LNCaP clone FGC (cell line): ENCODE measurements at places on chromosomes 5 and 9.
A peak's percentile ranks its signal among the peaks of the same experiment; 100 is the strongest.

DNA sequence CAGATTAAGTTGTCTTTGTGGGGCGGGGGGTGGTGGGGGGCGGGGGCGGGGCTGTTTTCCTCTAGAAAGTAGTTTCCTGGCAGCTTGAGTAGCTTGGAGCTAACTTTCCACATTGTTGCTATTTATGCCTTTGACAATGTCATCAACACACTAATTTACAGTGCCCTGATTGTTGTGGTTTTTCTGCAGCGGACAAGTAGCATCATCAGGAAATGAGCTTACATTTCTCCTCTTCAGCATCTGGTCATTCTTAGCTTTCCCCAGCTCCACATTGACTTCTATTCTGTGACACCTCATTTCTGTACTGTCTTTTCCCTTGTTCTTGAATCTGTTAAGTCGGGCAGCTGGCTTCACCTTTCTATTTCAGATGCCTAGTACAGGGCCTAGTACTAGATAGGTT lies 112.3 kb upstream of the RAD23B start:
- no peak for DNase-seq

DNA sequence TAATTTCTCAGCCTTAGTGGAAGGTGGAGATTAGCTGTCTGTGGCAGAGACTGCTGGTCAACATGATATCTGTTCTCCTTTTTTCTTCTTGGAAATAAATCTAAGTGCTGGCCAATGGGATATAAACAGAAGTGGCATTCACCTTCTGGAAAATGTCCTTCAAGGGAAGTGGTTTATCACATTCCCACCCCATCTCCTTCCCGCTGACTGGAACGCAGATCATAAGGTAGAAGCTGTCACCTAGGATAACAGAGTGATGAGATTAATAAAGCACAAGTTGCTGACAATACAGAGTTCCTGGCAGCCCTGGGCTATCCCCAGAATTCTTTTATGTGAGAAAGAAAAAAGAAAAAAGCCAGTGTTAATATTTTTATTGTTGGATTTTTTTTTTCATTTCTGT lies 109.7 kb upstream of the OSMR start:
- DNase-seq, result no peak

DNA sequence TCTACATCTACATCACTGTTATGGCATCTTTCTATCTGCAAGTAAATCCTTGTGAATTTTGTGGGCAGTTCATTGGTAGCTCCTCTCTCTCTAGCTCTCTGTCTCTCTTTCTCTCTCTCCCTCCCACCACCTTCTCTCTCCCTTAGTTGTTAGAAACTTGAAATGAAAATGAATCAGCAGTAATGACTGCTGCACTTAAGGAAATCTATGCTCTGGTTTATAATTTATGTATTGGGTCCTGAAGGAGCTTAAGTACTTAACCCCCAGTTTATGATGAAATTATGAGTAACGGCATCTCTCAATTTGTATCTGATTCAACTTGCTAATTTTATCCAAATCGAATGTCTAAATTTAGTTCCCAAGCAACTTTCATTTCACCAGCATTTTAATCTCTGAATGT lies 52.0 kb upstream of the PTGER4 start:
- DNase-seq, result no peak

- no peak for DNase-seq
Measured at GRCh38 chr5:39273314-39273954, 54.1 kb upstream of the FYB1 start.

DNA sequence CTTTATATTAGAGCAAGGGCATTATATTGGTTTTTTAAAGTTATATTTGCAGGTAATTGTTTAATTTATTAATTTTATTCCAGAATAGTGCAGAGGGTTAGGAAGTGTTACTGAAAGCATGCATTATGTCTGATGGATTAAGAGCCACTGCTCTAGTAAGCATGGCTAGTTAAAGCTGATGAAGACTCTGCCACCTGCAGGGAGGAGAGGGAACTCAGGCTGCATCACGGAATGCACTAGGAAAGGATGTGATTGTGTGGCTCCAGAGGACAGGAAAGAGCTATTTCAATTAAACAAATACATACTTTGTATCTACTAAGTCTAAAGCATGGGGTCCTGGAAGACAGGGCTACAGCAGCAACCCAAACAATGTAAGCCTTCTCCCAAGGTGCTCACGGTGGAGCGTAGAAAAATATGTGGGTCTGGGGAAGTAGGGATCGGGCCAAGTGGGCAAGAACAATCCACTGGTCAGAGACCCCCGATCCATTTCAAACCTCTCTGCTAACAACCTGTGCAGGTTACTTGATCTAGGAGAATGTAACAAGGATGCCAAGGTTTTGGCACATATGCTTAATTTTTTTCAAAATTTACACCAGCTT lies 15.3 kb upstream of the GRXCR2 start:
- no peak for DNase-seq

DNA sequence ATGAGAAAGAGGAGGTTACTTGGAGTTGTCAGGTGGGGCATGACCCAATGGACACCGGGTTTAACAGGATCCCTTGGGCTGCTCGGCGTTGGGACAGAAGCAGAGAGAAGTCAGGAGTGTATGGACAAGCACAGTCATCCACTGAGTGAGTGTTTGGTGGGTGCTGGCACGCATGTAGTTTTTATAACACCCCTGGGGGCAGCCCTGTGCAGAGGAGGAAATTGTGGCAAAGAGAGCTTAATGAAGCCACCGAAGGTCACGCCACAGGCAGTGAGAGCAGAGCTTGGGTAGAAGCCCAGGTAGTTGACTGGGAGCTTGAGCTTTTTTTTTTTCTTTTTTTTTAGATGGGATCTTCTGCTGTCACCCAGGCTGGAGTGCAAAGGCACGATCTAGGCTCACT lies 43.2 kb upstream of the IER5L start:
- DNase-seq, result no peak

GRCh38 chr9:135504262-135505243 lies 4.1 kb downstream of the MRPS2 start:
- peak; percentile 25 for DNase-seq

DNA sequence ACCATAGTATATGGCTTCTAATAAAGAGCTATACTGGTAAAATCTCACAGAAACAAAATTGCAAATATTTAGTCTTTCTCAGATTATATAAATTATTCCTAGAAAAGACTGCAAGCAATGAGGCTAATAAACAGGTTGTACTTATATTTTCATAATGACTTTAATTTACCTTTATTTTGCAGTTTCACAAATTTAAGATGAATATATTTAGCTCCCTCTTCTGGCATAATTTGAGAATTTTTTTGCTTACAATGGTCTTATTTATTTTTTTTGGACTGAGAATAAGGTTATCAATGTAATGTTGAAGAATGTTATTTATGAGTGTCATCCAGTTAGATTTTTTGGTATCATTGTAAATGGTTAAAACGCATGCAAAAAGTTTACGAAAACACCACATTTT lies 56.7 kb downstream of the PIK3R1 start:
- DNase-seq, result no peak

GRCh38 chr9:76247426-76247825 lies 146.8 kb downstream of the RFK start:
- DNase-seq, result no peak
